ENCODE measurements at places on chromosomes 2 and 18. TPM values are rescaled to one million over a fixed set of nuclear protein-coding genes. Genes with fewer than 3 reads are reported as not detected.

- no peak for DNase-seq
These were observed 175.1 kb downstream of the ANKRD30B start for GRCh38 chr18:14922965-14923565.

DNA sequence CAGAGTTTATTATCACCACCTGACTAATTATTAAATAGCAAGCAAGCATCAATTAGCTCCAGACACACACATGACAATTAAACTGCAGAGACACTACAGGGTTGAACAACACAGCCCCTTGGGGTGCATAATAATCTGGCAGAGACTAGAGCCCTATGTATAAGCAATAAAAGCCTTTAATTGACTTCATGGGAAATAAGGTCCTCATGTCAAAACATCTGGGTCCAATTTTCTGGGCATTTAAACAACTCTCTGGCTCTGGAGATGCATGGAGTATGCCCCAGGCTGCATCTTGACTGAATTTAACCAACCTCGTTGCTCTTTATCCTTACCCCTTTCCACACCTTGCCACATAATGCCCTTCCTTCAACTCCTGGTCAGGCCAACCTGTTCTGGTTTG lies 270.7 kb upstream of the THUMPD2 start:
- DNase-seq, result no peak

- no peak for DNase-seq
These were observed 141.7 kb downstream of the DIS3L2 start for GRCh38 chr2:232103140-232103737.

GRCh38 chr18:51006948-51007789 lies 22.8 kb upstream of the SMAD4 start:
- no peak for DNase-seq

- DNase-seq, result no peak
These were observed 189.2 kb downstream of the OSR1 start for GRCh38 chr2:19169134-19169768.

DNA sequence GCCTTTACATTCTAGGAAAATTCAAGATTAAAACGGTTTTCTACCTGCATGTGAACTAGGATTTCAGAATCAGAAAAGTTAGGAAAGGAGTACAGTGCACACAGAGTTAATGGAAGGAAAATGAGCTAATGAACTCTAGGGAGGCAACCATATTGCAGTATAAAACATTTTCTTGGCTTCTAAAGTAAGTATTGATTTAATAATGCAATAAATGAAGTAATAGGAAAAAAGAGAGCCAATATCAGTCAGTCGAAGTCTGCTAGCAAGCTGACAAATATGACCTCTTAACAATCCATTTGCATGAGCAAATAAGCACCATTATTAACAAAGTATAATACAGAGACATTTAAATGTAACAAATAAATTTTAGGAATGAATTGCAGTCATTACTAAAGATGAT lies 80.2 kb upstream of the COL3A1 start:
- no peak for DNase-seq

GRCh38 chr2:175008801-175009495 lies 3.8 kb upstream of the CHN1 start:
- no peak for DNase-seq

GRCh38 chr2:62660087-62660486 lies 45.4 kb upstream of the EHBP1 start:
- no peak for DNase-seq

DNA sequence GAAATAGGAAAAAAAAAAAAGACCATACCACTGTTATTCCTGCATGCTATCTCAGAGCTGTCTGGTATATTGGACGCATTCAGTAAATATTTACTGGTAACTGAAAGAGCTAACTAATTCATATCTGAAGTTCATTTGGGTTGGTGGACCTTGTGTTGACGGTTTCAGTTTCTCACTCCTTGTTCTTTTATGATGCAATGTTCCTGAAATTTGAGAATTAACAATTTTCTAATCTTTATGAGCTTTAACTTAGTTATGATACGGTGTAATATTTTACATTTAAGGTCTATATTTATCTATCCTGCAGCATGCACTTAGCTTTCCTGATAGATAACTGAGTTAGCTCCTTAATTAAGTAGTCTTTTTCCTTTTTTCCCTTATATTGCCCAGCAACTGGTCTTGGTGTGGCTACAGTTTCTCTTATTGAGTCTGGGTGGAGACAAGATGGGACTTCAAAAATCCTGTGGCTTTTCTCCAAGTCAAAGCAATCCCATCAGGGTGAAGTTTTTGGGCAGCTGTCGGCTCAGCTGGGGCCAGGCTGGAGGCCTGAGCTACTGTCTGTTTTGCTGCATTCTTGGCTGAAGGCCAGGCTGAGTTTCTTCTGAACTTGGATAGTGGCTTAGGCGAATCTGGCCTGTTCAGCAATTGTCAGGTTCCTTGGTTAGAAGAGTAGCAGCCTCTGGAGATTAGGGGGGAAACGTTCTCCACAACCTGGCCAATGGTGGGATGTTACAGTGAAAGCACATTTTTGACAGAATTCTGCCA lies 78.4 kb upstream of the MEX3C start:
- peak; percentile 63 for DNase-seq

GRCh38 chr2:59655809-59656208 lies 897.6 kb downstream of the BCL11A start:
- no peak for DNase-seq

DNA sequence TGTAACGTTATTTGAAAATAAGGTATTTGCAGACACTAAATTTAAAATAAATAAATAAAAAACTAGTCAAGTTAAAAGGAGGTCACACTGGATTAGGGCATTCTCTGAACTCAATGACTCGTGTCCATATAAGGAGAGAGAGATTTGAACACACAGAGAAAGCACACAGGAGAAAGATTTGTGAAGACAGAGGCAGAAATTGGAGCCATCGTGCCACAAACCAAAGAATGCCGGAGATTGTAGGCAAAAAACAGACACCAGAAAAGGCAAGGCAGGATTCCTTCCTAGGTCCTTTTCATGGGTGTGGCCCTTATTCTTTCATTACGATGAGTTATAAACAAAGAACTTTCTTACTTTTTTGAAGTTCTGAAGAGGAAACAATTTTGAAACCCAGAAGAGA lies 981.5 kb downstream of the DCDC2C start:
- DNase-seq, result no peak

DNA sequence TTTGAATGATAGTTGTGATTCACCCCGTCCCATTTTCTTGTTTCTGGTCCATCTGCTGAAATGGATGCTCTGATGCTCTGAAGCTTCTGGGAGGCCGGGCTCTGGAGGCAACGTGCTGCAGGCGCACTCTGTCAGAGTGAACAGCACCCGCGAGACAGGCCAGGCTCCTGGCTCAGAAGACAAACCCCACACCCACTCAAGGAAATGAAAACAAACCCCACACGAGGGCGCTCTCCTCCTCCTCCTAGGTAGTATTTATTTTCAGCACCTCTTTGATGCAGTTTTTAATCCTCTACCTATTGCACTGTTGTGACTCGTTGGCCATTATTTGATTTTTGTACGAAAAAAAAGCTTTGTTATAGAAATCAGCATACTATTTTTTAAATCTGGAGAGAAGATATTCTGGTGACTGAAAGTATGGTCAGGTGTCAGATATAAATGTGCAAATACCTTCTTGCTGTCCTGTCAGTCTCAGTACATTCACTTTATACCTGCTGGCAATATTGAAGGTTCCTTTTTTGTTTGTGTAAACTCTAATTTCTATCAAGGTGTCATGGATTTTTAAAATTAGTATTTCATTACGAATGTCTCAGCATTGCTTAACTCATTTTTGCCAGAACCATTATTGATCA lies 10.3 kb upstream of the CHST10 start:
- no peak for DNase-seq

DNA sequence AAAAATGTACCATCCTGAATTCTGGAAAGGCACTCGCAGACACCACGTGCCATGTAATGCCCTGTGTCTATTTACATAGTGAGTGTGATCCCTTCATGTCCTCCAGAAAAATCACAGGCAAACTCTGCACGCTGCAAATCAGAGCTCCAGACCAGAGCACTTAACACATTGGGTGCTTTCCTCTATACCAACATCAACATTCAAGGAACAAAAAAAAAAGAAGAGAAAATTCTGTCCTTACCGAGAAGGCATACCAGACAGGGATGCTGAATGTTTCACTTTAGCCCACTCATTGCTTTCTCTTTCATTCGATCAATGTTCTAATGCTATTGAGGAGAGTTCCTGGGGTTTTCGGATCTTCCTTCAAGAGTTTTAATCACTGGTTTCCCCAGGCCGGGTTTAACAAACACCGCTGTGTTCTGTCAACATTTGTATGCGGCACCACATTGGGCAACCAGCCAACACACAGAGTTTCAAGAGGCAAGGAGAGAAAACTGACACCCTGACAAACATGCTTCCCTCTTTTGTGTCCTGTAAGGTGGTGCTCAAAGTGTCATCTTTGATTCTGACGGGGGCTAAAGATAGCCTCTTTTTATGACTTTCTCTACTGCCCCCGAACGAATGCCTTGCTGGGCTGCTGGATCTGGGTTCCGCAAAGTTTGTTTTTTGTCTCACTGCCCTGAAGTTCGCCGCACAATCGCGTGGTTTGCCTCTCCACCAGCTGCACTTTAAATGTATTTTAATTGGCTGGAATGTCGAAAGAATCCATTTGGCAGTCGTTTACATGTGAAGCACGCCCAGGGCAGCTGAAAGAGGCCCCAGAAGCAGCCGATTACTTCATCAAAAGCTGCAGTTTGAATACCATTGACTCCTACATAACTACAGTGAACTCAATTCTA lies 106.4 kb upstream of the NCKAP5 start:
- DNase-seq, result peak; percentile 56

GRCh38 chr2:85326406-85327159 lies 1.2 kb downstream of the TGOLN2 start:
- no peak for DNase-seq

DNA sequence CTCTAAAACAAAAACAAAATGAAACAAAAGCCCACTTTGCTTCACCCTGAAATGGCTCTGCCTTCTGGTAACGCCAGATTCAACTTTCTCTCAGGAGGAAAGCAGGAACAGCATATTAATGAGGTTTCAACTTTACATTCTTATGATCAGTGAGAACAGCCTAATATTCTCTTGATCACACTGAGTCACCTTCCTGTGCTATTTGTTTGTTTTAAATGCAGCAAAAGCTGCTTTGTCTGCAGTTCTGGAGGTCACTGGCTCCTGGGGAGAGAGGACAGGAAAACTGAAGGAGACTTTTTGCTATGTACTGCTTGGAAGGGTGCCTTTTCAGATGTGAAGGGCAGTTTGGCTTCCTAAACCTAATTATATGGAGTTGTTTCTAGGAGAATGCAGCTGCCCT lies 48.1 kb downstream of the MAIP1 start:
- DNase-seq, result no peak

DNA sequence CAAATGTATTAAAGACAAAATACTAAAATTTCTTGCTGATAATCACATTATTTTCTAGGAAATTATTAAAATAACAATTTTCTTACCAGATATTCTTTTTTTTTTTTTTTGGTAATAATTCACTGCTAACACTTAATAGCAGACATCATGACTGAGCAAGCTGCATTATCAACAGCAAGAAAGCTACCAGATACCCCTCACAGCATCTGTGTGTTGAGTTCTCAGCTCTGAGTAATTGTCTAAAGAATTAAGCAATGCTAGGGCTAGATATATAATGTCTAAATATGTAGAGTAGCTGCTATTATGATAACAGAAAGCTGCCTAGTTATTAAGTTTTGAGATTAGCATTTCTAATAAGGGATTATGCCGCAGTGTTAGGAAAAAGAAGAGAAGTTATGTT lies 754.3 kb upstream of the PKDCC start:
- no peak for DNase-seq

GRCh38 chr2:33441235-33441810 lies 35.1 kb upstream of the RASGRP3 start:
- no peak for DNase-seq

DNA sequence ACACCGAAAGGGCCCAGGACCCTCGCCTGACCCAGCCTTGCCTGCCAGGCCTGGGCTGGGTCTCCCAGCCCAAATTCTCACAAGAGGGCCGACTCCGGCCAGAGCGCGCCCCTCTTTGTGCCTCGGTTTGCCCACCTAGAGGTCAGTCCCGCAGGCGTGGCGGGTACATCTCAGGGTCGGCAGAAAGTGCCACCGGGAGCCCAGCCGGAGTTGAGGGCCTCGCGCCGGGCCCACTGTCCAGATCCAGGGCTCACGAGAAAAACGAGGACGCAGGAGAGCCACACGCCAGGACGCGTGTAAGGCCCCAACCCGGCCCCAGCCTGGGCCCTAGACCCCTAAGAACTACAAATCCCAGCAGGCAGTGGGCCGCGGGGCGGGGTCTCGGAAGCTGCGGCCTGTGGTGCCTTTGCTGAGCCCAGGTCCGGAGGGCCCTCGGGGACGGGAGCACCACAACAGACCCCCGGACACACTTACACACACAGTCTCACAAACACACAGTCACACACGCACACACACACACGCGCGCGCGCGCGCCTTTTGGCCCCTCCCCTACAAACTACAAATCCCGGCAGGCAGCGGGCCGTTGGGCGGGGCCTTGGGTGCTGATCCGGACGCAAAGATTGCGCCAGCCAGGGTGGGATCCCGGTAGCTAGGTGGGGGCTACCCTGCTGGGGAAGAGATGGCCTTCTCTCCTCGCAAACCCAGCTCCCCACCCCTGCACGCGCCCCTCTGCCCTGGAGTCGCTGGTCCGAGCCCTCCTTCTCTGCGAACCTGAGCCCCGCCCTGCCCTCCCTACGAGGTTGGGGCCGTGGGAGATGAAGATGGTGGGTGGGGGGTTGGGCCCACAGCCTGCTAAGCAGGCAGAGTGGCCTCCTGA lies at the start of gene SH2D6:
SH2D6 (plus strand) TSS at position 583 of the 877 bp plus-strand sequence. CDS start 10,752 bp downstream, outside the sequence.
- peak; percentile 67 for DNase-seq

DNA sequence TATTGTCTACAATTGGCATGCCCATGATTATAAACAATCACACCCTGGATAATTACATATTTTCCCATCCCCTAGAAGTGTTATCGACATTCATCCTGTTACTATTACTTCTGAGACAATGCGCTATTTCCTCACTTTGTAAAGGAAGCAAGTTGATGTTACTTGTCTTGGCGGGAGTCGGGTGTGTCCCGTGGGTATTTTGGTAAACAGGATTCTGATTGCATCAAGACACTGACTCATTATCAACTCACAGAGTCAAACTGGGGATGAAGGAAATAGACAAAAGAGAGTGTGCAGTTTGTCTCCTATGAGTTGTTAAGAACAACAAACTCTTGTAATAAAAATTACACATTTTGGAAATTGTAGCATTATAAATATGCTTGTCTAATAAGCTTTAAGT lies 142.7 kb downstream of the GALR1 start:
- DNase-seq, result no peak

SCN3A gene
- 0.11 TPM for total RNA-seq

ABCA12 gene
- 0.43 TPM for total RNA-seq

CDKL4 gene
- 0.60 TPM for total RNA-seq

SALL3 gene
- 0.36 TPM for total RNA-seq

TMEM131 gene
- 46.9 TPM for total RNA-seq

METTL21A gene
- total RNA-seq, result 18.6 TPM

AQP12B gene
- total RNA-seq, result not detected
